IPS DF 6.9 (cell line): ENCODE measurements at places on chromosomes 2 and 18.

- DNase-seq: no peak
Measured at GRCh38 chr18:48950536-48951447, at the start of gene SMAD7. Gene SMAD7, minus strand, starts transcription at chr18:48950965. Its CDS starts 541 bp downstream, at chr18:48950424.

GRCh38 chr18:58578321-58578720 is 50.6 kb downstream of the ALPK2 start:
- DNase-seq: no peak

DNA sequence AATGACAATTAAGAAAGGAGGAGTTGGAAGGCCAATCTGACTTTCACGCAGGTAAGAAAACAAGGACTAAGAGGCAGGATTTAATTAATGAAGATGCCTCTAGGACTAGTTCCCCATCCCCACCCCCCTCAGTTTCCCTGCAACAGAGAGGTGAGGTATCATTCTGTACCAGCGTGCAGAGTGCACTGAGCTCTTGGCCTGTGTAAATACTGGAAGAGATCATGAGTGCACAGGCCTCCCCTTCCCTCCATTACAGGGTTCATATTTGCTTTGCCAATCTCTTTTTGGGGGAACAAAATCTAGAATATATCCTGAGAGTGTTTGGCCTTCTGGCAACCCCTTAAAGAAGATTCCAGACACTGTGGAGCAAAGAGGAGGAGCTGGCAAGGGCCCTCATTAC is 60.9 kb downstream of the MMADHC start:
- no peak for DNase-seq

GRCh38 chr2:160380000-160380570 is 113.5 kb downstream of the RBMS1 start:
- DNase-seq: no peak

GRCh38 chr2:19802086-19802841 is 99.5 kb downstream of the TTC32 start:
- no peak for DNase-seq

DNA sequence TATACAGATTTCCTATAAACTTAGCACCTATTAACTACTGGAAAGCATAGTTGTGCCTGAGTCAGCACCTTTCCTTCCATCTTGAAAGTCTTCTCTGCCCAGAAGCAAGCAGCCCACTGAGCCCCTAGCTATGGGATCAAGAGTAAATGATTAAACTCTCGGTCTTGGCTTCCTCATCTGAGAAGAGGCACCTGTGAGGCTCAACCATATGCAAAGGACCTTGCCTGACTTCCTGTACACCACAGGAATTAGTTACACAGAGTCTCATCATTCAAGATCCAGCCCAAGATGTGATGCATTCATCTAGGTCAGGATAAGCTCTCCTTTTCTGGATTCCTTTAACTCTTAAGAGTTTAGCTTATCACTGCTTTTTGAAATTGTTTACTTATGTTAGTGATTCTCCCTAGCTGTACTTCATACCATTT is 96.0 kb downstream of the CDH2 start:
- DNase-seq: no peak

DNA sequence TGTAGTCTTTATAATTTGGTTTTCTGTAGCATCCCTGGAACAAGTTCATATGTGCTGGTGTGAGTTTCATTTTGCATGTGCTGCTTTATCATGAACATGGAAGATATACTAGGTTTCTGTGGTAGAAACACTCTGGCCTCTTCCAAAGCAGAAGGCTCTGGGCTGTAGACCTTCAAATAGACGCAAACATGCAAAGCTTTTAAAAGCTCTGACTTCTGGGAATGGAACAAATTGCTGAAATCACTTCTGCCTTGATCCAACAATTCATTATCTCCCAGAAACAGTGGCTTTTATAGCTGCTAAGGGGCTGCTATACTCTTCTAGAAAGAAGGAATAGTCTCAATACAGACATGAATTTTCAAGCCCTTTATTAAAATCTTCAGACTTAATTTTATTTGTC is 382.2 kb downstream of the LRP1B start:
- no peak for DNase-seq

DNA sequence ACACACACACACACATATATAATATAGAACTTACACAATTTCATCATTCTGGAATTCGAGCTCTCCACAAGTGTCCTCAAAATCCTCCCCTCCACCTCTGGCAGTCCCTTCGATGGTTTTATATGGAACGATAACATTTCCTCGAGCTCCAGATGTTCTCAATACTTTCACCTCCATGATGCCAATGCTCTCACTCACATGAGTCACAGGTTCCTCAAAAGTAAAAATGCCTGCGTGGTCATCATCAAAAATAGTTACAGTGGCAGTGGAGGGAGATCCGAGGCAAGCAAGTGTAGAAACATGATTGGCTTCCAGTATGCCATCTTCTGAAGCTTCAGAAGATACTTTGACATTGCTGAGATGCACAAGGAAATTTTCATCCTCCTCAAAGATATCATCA is 23.5 kb downstream of the SLC8A1 start:
- DNase-seq: no peak

GRCh38 chr18:73110307-73110706 is 242.5 kb upstream of the NETO1 start:
- no peak for DNase-seq

DNA sequence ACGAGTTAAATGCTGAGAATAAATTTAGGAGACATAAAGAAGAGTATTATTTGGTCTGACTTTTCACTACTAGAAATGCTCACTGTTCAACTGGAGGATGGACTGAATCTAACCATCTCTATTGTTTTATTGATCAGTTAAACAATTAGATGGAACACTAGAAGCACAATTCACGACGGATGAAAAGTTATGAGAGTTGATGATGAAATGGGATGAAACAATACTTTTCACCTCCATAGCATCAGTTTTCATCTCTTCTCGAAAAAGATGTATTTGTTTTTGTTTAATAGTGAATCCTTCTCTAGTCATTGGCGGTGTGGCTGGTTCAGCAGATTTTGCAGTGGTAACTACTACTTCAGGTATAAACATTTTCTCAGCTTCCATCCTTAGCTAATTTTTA is 19.3 kb downstream of the TTN start:
- no peak for DNase-seq

DNA sequence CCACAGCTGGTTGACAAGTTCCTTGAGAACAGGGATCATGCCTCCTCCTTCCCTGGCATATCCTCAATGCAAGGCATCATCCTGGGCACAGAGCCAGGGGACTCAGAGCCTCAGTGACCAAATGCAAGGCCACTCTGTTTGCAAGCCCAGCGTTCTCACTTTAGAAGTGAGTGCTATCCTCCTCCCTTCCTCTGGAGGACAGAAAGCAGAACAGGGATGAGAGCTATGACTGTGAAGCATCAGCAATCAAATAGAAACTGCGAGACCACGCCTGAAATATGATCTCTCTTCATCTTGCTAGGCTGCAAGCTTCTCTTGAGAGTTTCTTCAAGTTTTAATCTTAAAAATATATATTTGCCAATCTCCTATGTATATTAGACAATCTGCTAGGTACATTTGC is 119.8 kb downstream of the LRATD1 start:
- no peak for DNase-seq

- no peak for DNase-seq
Measured at GRCh38 chr18:52236131-52236530, 103.9 kb upstream of the DCC start.

DNA sequence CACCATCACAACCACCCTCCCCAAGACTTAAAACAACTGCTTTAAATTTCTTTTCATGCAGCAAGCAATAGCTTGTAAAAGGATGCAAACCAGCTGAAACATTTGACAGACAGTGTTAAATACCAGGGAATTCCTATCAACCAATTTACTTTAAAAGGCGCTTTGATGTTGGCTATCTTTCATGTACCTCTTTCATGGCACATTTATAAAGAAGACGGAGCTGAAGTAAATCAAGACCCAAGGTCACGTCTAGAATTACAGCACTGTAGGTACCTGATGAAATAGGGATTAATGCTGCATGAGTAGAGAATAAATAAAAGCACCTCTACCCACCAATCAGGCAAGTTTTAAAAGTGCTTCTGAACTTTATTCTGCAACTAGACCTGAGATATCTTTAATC is 78.9 kb downstream of the SRBD1 start:
- no peak for DNase-seq

DNA sequence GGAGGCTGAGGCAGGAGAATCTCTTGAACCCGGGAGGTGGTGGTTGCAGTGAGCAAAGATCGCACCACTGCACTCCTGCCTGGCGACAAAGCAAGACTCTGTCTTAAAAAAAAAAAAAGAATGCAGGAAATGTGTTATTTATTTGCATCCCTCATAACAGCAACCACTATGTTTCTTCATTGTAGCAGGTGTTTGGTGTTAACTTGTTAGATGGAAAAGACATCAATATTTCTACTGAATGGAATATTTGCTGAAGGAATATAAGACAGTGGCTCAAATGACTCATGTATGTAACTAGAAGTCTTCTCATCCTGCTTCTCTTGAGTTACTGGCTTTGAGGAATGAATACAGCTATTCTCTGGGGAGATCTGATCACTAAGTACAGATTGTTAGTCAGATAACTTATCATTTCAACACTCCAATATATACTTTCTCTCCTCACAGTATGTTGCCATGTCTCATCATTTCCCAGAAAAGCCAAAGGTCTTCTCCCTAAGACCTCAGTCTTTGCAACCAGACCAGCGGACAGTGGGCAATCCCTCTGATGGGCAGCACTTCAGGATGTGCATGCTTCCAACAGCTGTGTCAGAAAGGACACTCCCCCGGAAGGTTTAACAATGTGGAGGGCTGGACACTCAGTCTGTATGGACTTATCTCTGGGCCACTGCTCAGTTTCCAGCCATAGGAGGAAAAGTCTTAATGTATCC is 104.4 kb upstream of the STK17B start:
- no peak for DNase-seq

DNA sequence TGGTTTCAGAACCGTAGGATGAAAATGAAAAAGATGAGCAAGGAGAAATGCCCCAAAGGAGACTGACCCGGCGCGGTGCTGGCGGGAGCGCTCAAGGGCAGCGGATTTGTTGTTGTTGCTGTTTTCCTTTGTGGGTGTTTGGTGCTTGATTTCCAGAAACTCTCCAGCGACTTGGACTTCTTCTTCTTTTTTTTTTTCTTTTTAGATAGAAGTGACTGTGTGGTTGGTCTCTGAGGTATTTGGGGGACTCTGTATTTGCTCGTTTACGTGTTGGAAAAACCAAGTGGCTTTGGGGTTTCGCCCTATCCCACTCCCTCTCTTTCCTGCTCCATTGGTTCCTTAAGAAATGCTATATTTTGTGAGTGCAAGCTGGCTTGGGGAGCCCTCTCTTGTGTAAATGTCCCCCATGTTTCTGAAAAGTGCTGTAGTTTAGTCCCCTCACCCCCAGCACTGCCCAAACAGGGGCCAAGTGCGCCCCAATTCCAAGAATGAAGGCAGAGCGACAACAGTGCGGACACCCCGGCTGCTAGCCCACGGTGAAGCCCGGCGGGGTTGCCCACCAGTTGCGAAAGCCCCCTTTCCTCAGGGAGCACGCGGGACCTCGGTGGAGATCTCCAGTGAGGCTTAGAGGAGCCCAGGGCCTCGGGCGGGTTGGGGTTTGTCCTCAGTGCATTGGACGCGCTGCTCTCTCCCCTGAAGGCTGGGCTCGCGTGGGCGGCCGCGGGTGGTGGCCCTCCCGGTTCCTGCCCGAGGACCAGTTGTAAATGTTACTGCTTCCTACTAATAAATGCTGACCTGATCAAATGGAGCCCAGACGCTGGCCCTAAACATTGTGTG is 1.8 kb downstream of the HOXD9 start:
- DNase-seq: no peak

DNA sequence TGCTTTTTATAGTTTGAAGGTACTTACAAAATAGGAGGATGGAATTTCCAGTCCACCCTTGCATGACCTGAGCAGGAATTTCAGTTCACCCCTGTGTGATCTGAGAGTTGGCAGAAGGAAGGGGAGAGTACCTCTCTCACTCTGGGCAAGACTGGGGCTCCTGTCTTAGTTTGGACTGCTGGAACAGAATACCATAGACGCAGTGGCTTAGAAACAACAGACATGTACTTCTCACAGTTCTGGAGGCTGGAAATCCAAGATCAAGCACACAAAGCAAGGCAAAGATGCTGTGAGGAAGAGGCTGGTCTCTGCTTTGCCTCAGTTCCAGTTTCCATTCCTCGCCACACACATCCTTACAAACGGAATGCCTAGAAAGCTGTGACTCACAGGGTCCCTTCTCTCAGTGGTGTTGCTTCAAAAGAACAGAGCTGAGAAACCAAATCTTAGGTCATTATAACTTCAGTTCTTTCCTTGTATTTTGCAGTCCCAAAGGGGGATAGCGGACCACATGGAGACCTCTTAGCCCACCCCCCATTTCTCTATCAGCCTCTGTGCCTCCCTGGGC is 108.8 kb upstream of the HAAO start:
- DNase-seq: no peak

GRCh38 chr2:101087638-101088037 is 63.5 kb downstream of the TBC1D8 start:
- DNase-seq: no peak

- DNase-seq: no peak
Measured at GRCh38 chr2:237614151-237614720, 13.2 kb upstream of the LRRFIP1 start.

- no peak for DNase-seq
Measured at GRCh38 chr2:86768189-86768949, 22.3 kb downstream of the CD8A start.

- no peak for DNase-seq
Measured at GRCh38 chr2:20664431-20665242, 2.3 kb upstream of the GDF7 start.

GRCh38 chr2:110904116-110904778 is 171.9 kb downstream of the ACOXL start:
- DNase-seq: no peak

GRCh38 chr18:37672932-37673595 is 107.5 kb upstream of the CELF4 start:
- no peak for DNase-seq

DNA sequence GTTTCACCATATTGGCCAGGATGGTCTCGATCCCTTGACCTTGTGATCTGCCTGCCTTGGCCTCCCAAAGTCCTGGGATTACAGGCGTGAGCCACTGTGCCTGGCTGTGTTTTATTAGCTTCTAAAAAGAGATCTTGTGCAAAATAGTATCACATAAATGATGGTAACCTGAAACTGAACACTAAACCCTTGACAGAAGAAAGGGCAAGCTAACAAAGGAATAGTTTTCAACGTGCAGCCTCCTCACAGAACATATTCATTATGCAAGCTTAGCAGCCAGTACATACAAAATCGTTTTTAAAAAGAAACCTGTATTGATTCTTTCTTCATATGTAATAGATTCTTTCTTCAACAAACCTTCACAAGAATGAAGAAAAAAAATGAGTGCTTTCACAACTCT is 20.6 kb downstream of the CHN1 start:
- DNase-seq: no peak

DNA sequence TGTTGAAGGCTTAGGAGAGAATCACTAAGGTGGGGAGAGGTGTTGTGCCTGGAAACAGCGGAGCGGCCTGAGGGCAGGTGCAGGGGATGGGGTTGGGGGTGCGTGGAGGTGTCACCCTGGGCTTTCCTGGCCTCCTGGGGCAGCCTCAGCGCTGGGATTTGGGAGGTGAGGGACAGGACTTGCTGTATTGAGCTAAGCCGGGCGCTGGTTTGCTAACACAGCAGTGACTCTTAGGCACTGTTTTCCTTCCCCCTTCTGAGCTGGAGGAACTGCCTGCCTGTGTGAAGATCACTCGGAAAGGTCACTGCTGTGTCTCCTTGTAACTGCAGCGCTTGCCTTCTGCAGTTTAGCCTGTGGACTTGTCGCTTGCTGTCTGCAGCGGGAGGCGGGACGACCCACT is 21.2 kb downstream of the PRELID3A start:
- no peak for DNase-seq
